ENCODE measurements at places on chromosomes 12 and 14.

DNA sequence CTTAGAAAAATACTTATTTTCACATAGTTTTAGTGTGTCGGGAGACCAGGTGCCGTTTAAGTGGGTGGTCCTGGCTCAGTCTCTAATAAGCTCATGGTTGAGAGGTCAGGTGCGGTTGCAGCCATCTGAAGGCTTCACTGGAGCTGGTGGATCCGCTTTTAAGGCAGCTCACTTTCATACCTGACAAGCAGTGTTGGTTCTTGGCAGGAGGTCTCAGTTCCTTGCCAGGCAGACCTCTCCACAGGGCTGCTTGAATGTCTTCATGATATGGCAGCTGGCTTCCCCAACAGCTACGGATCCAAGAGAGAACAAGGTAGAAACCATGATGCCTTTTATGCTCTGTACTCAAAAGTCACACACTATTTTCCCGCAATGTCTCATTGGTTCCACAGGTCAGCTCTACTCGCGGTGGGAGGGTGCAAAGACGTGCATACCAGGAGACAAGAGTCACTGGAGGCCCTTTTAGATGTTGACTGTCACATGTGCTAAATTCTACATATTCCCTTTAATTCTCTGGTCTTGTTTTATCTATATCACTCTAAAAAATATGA is 8.0 kb upstream of the ZDHHC17 start:
- no peak overlapping the region for H3K27ac ChIP-seq
- H3K27me3 ChIP-seq = no peaks in the 10 kb centered on the region
- no peak for DNase-seq
- no peaks in the 10 kb centered on the region for H3K4me1 ChIP-seq

DNA sequence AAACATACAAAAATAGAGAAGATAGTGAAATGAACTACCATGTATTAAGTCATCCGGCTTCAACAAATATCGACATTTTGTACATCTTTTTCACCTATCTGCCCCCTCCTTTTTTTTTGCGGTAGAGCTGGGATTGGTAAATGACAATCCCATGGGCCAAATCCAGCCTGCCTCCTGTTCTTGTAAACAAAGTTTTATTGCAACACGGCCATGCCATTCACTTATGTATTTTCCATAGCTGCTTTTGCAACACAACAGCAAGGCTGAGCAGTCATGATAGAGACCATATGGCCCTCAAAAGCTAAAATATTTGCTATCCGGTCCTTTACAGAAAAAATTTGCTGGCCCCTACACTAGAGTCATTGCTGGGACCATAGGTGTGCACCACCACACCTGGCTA is 58.1 kb upstream of the PLEKHG3 start:
- H3K27me3 ChIP-seq = no peaks in the 10 kb centered on the region
- no peak overlapping the region for H3K4me3 ChIP-seq
- H3K27ac ChIP-seq = no peak overlapping the region
- H3K36me3 ChIP-seq = no peaks in the 10 kb centered on the region
- H3K4me1 ChIP-seq = 0 out of 2 replicates have a peak, but pooled peaks cover 3% of the 10 kb centered on the region

DNA sequence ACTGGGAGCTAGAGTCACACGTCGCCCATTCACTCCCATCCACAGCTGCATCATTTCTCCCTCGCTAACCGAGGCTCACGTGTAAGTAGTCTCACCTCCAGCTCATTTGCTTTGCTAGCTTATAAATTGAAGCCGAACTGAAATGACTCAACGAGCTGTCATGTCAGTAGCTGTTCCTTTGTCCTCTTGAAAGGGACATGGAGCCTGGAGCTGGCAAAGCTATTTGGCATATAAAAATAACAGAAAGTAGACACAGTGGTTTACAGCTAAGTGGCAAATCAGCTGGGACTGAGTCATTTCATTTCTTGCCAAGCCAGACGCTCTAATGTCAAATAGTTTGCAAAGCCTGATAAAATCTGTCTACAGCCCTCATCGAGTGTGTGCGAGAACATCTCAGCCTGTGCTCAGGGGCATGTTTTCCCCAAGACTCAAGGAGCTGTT is 114.4 kb upstream of the TMEM233 start:
- H3K27ac ChIP-seq = no peak overlapping the region
- H3K36me3 ChIP-seq = no peaks in the 10 kb centered on the region
- no peaks in the 10 kb centered on the region for H3K4me1 ChIP-seq
- no peak overlapping the region for H3K4me3 ChIP-seq
- no peak for DNase-seq

DNA sequence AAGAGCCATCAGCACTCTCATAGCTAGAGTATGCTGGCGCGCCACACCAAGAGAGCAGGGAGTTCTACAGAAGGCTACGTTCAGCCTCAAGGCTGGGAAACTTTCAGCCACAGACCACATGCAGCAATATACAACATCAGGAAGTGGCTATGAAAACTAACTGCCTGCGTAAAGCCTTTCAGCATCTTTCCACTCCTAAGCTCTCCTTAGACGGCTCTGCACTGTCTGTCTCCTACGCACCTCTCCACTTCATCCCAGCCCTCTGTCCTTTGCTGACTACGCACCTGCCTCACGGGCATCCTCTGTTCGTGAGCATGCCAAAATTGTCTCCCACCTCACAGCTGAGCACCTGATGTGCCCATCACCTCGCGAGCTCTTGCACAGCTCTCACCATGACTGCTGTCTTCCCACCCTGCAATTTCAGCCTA is 9.7 kb downstream of the MPHOSPH9 start:
- peaks cover 5% of the 10 kb centered on the region for H3K36me3 ChIP-seq
- H3K4me1 ChIP-seq = no peaks in the 10 kb centered on the region
- no peaks in the 10 kb centered on the region for H3K27me3 ChIP-seq
- no peak overlapping the region for H3K27ac ChIP-seq
- no peak for DNase-seq
